ENCODE measurements at places on chromosomes 2 and 18.

DNA sequence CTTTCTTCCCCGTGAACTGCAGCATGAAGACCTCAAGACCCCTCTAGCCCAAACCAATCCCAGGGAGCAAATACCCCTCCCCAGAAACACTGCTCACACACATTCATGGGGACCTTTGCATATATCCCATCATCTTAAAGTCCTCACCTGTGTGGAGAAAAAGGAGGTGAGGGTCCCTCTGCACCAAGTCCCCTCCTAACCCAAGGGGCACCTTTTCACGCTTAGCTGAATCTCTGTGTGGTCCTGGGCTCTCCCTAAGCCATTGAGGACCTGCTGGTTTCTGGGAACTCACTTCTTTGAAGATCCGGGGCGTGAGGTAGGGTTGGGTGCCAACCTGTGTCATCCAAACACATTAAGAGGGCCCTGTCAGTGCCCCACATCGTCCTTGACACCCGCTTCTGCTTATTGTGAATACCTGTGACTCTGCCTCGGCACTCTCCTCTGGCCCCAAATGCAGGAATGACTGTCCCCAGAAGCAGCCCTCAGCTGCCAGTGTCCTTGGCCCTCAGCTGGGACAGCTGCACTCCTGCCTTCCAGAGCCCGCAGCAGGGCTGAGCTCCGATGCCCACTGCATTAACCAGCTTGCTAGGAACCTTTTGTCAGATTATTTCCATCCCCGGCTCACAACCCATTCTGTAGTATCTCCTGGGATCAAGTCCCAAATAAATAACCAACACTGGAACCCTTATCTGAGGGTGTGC is 41.3 kb upstream of the ITM2C start:
- DNase-seq, result peak; percentile 28

DNA sequence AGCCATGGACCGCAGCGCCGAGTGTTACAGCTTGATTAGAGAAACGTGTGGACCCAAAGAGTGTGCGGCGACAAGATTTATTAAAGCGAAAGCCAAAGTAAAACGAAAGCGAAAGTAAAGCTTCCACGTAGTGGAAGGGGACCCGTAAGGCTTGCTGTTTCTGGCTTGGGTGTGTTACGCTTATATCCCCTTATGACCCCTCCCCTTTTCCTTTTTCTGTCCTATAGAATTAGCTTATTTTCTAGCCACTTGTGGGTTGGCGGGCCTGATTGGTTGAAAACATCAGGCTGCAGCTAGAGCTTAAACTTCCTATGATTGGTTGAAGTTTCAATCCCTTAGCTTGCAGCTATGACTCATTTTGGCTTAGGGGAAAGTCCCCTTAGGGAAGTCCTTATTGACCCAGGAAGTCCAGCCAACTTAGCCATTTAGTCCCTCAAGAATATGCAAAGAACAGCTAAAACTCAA is 969.7 kb downstream of the DCDC2C start:
- DNase-seq, result peak; percentile 69

- no peak for DNase-seq
Observed at GRCh38 chr2:120580709-120581108, 155.0 kb upstream of the GLI2 start.

DNA sequence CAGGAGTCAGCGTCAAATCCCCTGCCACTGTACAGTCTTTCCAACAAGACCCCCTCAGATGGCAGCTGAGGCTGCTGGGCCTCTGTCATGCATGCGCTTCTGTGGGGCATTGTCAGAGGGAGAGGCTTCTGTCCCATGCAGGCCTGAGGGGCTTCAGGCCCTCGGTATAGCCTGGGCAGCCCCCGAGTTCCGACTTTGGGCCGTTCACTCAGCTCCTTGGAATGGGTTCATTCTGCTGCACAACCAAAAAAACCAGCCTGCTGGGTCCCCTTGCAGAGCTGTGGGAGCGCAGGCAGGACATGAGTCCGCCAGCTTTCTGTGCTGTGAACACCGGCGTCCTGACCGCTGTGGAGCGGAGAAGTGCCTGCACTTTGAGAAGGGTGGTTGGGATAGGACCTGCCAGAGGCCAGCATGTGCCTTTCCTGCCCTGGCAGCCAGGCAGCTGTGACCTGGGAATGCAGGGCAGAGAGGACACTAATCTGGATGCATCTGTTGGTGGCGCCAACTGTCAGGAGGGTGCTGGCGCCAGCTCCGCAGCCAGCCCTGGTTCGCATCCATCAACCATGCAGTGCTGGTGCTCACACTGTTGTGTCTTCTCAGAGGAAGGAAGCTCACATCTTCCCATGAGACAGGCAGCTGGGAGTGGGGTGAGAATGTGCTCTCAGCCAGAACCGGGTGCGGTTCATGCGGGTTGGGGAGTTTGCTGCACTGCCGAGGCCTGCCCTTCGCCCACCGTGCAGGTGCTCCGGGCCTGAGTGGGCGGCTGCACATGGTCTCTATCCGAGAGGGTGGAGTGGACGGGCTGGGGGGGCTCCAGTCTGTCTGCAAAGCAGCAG is 14.3 kb downstream of the ARHGEF4 start:
- no peak for DNase-seq

DNA sequence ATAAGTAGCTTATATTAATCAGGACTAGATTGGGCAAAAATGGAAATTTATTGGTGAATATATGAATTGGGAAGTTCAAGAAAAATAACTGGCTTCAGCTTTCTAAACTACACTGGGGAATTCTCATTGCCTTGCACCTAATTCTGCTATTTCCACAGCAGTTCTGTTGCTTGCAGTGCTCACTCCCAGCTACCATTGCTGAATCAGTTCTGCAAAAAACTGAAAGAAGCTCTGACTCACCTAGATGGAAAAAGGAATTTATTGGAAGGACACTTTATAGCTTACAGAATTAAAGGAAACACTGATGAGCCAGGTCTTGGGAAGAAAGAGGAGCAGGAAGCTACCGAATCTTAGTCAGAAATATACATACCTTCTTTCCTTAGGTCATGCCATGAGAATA is 60.3 kb upstream of the ACVR1 start:
- peak; percentile 26 for DNase-seq

- DNase-seq, result peak; percentile 86
Observed at GRCh38 chr2:75596784-75597183, 36.0 kb upstream of the EVA1A start.

GRCh38 chr2:239223310-239224198 is 177.3 kb downstream of the HDAC4 start:
- DNase-seq, result no peak

DNA sequence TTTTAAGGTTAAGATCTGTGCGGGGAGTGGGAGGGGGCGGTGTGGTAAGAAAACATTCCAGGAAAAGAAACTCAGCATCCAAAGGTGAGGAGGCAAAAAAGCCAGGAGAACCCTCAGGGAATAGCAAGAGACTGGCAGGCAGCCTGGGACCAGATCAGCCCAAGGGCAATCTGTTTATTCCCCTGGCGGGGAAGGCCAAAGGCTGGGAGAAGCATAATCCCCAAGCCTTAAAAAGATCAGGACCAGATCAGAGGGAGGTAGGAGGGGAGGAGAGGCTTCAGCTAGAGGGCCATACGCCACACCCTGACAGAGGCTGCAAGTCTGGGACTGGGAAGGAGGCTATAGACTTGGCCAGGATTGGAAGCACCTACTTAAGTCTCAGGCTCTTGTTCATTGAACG is 163.0 kb upstream of the PXDN start:
- DNase-seq, result no peak

- DNase-seq, result no peak
Observed at GRCh38 chr2:240310201-240310600, 125.3 kb upstream of the GPC1 start.

Measured in M059J (cell line).